ENCODE measurements at places on chromosomes 3 and 15. TPM values are rescaled to one million over a fixed set of nuclear protein-coding genes. Genes with fewer than 3 reads are reported as not detected.

The OR5H15 gene
- polyA plus RNA-seq: not detected

The NEK10 gene
- polyA plus RNA-seq: 1.4 TPM

The CHSY1 gene
- 52.1 TPM for polyA plus RNA-seq

The NPAP1 gene
- polyA plus RNA-seq: not detected

The MGLL gene
- polyA plus RNA-seq: 69.8 TPM

GRCh38 chr15:32870240-32871033, 152.6 kb downstream of the GREM1 start:
- peak; percentile 99 for DNase-seq

DNA sequence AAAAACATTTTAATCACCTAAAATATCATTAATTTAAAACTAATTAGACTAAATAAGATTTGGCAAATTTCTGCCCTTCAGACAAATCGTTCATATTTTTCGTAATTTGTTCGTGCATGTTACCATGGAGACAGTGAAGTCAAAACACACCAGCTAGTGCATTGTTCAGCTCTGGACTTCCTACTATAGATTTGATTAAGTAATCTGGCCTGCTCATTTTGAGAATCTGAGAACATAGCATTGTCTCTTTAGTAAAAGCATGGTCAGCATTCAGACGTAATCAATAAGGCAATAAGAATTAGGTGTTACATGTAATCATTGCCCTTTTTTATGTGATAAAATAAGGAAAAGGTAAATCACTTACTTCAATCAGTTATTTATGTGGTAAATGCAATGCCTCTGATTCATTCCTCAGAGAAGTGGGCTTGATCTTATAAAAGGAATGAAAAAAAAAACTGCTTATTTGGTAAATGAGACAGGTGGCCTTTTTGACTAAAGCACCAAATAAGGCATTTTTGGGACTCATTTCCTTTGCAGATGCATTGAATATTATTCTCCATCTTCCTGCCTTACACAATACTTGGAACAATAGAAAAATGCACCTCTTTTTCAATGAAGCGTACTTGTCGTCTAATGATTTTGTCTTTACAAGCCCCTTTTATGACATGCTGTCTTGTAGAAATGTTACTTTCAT, 84.5 kb upstream of the FNDC3B start:
- peak; percentile 38 for DNase-seq

- DNase-seq: no peak
Measured at GRCh38 chr3:15164340-15164739, 41.7 kb upstream of the CAPN7 start.
